ENCODE measurements at places on chromosomes 2 and 18.

DNA sequence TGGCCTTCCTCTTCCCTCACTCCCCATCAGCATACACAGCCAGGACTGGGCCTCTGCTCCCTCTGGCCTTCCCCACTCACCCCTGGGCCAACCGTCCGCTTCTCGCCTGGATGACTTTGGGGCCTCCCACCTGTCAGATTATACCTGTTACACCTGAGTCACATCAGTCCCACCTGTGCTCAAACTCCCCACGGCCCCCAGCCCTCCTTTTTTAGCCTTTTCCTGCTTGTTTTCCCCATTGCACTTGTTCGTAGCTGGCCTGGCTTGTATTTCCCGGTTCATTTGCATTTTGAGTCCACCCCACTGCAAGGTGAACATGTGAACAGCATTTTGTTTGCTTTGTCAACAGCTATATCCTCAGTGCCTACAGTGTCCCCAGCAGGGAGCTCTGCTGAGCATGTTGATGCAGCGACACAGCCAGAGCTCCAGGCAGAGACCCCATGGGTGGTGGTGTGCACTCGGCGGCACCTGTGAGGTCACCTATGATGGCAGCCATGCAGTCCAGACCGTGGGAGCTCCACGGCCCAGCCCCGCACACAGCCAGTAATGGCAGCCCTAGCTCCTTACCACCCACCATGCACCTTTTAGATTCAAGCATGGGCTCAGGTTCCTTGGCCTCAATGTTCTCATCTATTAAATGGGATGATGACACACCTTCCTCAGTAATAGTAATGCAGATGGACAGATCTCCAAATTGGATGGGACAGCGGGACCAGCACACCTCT lies 276.4 kb upstream of the HS6ST1 start:
- no peak for DNase-seq

GRCh38 chr2:3142961-3143571 lies 234.6 kb downstream of the EIPR1 start:
- no peak for DNase-seq

- no peak for DNase-seq
Measured at GRCh38 chr2:227460070-227460485, 11.9 kb upstream of the AGFG1 start.

DNA sequence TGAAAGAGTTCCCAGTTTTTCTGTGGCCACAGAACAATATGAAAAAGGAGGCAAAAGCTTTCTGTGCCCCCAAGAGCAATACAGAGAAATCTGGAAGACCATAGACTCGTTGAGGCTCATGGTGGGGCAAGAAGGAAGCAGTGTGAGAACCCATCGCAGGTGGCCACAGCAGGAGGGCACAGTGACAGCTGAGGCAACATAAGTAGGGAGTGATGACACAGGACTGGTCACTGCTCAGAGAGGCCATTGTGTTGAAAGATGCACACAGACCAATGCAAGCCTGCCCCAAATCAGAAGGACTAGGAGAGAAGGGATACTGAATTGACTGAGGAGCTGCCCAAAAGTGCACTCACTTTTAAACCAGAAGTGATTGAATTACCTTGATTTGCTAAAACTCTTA lies 483.6 kb downstream of the EPHA4 start:
- DNase-seq: no peak

- DNase-seq: no peak
Measured at GRCh38 chr18:45889419-45890064, 64.1 kb downstream of the SIGLEC15 start.

DNA sequence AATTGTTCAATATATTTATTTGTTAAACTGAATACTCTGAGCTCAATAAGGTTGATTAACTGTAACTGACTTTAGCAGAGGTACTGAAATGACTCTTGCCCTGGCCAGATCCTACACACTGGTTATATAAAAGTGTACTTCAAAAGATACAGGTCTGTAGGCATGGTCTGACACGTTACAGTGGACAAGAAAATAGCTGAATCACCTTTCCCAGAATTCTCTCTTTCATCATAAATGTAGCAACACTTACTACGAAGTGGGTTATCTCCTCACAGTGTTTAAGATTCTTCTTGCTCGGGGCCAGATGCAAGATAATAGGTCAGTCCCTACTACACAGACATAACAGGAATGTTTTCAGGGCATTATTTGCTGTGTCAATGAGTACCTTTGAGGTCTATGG lies 107.0 kb upstream of the ZC3H15 start:
- no peak for DNase-seq

DNA sequence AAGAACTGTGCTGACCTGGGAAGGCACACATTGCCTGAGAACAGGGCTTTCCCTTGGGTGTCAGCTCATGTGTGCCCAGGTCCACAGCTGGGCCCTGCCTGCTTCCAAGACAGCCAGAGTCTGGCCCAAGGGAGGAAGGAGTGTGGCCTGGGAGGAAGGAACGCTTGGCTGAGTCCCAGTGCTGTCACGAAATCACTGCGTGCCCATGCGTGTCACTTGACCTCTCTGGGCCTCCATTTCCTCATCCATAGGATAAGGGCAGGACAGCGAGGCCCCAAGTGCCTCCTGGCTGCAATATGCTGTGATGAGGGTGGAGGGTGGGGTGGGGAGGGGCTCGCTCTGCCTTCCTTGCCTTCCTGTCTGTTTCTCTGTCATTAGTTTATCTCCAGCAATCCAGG lies 642 bp upstream of the KCNK3 start:
- DNase-seq: no peak

- peak; percentile 11 for DNase-seq
Measured at GRCh38 chr18:13444430-13445240, 226.1 kb downstream of the LDLRAD4 start.

DNA sequence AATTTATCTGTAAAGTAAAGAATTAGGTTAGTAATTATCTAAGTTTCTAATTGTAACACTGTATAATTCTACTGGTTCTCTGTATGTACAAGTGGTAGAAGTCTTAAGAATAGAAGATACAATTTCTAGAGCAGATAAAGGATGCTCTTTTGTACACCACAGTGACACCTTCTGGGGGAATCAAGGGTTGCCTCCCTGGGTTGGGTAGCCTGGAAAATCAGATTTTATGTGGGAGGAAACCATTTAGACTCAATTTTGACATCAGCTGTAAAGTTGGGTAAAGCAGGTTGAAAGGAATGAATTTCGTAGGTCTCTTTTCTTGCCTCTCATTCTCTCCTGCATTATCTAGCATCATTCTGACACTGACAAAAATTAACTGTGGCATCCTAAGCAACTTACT lies 354.8 kb downstream of the DCC start:
- no peak for DNase-seq

- DNase-seq: no peak
Measured at GRCh38 chr2:240111253-240111652, 24.9 kb downstream of the COPS9 start.

DNA sequence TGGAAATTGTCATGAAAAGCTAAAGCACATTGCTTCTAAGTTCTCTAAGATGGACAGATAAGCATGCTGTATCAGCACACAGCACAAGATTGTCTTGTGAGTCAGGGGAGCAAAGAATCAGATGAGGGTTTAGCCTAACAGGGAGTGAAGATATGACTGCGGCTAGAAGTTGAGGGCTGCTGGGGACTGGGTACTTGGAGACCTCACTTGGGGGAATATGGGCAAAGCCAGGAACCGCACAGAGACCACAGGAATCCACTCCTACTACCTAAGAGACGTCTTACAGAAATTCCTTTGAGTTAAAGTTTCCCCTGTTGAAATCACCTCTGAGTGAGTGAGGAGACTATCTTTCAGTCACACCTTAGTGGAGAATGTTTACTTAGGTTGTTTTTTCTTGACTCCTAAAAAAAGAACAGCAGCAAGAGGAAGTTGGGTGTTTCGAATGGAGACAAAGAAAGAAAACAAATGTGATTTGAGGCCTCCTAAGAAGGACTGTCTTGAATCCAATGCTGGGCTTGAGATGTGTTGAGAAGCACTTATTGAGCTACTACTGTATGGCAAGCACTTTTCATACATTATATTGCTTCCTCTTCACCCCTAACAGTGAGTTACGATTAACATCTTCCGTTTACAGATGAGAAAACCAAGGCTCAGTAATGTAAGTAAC lies 100.7 kb downstream of the ANKRD44 start:
- no peak for DNase-seq

- DNase-seq: no peak
Measured at GRCh38 chr2:86073225-86073624, 32.5 kb downstream of the POLR1A start.

- no peak for DNase-seq
Measured at GRCh38 chr2:109187711-109188495, 58.9 kb downstream of the SH3RF3 start.

- DNase-seq: no peak
Measured at GRCh38 chr2:190270298-190270697, 49.3 kb downstream of the HIBCH start.

GRCh38 chr2:67802824-67803223 lies 260.0 kb downstream of the C1D start:
- no peak for DNase-seq

DNA sequence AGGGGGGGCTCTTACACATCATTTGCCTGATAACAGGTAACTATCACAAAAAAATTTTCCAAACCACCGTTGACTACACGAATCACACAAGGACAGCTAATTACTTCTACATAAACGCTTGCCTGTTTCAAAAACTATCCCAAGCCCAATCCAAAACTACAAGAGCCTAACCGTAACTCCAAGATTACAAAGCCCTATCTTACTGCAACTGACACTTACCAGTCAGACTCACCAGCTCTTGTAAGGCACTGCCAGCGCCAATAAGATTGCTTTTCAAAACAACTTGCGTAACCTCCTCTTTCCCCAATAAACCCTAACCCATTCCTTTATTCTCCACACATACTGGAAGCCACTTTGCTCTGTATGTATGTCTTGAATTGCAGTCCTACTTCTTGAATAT lies 148.4 kb downstream of the NBAS start:
- no peak for DNase-seq

All from right forelimb (tissue), 1 donor.